ENCODE measurements at places on chromosomes 5 and 9.

DNA sequence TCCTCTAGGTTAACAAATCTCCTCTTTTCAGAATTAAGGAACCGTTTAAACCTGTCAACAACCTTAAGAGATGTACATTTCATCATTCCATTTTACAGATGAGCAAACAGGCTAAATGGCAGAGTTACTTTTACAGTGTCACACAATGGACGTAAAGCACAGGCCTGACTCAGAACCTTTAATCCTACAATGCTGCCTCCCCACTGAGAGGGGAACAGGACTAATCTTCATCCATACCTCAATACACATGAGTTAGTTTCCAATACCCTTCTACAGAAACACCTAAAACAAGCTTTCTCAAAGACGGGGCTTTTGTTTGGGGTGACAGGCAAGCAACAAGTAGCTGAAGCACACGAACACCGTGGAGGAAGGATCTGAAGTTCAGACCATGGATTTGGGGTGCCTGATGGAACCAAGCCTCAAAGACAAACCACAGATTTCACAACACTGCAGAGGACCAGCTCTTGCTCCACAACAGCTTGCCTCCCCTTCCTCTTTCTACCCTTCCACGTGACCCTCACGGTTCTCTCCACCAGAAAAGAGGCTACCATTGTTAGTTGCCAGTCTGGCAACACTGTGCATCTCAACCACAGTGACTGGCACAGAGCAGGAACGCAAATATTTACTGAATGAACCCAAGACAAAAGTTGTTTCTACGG, 1.8 kb downstream of the RNF130 start:
- DNase-seq = no peak

- no peak for DNase-seq
Measured at GRCh38 chr9:123376218-123377071, 20.4 kb downstream of the CRB2 start.

GRCh38 chr9:114777821-114778609, 27.8 kb downstream of the TNFSF15 start:
- DNase-seq = peak; percentile 71

- no peak for DNase-seq
Measured at GRCh38 chr5:119597728-119598298, 31.5 kb upstream of the FAM170A start.

- no peak for DNase-seq
Measured at GRCh38 chr5:131367219-131367860, 103.5 kb downstream of the CDC42SE2 start.

DNA sequence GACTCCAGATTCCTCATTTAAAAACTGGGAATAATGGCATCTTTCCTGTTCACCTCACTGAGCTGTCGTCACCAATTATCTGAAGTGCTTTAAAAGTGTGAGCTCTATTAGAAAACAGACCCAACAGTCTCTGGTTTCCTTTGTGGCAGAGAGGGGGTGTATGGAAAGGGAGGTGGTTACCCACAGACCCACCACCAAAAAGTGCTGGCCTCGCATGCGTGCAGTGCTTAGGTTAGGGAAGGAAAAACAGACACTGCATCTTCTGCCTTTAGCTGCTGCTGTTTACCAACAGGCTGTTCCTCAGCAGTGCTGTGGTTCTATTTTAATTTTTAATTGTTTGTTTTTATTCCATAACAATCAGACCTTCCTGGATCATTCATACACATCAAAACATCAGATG, 249.6 kb downstream of the PIK3R1 start:
- DNase-seq = no peak

DNA sequence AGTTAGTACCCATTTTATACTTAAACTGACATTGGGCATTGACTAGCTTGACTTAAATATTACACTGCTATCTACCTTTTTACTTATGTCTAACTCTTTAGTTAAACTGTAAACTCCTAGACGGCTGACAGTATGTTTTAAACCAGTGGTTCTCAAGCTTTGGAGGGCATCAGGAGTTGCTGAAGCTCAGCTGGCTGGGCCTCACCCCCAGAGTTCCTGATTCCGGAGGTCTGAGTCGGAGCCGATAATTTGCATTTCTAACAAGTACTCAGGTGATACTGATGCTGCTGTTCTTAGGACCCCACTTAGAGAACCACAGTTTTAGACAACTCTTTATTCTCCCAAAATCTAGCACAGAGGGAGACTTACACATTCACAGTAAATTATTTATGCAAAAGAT, 63.3 kb upstream of the PCA3 start:
- DNase-seq = no peak

- DNase-seq = no peak
Measured at GRCh38 chr9:138070815-138071214, 193.2 kb downstream of the CACNA1B start.

- DNase-seq = peak; percentile 99
Measured at GRCh38 chr5:151686674-151687407, at the start of gene SPARC. Gene SPARC (minus strand): TSS chr5:151686915. CDS start chr5:151676188, 10,727 bp downstream.

GRCh38 chr5:150141544-150142184, 14.0 kb downstream of the PDGFRB start:
- peak; percentile 85 for DNase-seq

DNA sequence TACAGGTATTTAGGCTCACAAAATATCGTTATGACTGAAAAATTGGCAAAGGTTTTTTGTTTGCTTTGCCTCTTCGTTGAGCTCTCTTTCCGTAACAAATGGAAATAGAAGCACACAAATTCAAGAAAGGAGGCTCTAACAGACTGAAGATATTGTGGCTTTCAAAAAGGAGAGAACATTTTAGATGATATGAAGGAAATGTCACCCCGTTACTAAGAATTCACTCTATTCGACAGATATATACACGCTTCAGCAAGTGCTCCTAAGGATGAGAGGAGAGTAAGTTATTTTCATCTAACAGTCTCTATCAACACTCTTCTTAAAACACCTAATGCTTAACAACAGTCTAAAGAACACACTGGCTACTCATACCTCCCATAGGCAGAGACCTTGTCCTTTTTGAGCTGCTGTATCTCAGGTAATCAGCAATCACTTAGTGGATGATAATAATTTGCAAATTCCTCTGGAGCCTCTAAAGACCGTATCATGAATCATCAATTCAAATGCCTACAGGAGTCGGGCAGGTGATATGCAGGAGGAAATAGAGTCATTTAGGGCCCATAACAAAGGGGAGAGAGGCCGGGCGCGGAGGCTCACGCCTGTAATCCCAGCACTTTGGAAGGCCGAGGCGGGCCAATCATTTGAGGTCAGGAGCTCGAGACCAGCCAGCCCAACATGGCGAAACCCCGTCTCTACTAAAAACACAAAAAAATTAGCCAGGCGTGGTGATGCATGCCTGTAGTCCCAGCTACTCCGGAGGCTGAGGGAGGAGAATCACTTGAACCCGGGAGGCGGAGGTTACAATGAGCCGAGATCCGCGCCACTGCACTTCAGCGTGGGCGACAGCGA, 1.4 kb upstream of the HSDL2 start:
- peak; percentile 9 for DNase-seq

DNA sequence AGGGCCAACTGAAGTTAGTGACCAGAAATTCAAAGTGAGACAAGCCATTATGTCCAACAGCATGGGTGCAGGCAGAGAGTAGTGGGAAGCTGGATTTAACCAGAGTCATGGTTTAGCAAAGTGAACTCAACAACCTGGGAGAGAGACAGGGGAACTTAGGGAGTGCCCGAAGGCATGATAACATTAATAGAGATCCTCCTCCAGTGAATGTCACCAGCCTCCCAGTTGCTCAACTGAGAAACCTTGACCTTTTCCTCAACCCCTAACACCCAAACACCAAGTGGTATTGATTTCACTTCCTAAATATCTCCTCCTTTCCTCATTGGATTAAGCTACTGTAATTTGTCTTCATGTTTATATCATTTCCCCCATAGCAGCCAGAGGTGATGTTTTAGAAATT, 42.6 kb downstream of the HMGCS1 start:
- DNase-seq = no peak

DNA sequence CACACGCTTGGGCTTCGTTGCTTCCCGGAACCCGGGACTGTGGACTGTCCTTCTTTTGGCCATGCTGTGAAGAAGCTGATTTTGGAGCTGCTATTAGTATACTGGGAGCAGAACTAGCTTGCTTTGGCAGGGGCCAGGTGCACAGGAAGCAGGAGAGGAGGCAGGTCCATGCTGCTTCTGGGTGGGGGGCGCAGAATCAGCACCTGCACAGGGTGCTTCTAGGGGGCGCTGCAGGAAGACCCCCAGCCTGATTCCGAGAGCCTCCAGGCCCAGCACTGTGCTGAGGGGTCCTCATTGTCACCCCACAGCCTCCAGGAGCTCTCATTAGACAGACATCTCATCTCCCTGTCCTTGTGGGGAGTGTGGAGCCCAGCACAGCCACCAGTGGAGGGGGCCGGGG, 252.6 kb upstream of the IRX4 start:
- no peak for DNase-seq

DNA sequence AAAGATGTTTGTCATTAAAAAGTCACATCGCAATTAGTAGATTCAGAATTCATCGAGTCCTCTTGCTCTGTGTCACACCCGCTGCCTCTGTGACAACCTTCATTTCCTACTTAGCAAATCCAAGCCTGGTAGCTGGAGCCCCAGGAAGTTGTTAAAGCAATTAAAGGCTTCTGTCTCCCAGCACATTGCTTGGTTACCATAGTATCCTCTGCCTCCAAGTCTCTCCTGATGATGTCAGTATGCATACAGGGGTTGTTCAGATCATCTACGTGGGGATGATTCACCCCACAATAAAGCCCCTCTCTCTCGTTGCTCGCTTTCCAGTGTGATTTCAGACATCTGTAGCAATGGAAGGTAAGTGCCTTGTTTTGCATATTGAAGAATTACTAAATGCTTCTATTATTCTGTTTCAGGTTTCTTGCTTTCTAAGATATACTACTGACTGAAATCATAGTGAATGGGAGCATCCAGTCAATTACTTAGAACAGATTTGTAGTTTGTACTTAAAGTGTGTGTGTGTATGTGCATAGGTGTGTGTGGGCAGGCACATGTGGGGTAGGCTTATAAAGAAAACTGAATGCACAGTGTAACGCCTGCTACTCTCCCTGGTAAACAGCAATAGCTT, 52.9 kb downstream of the PAM start:
- no peak for DNase-seq

- no peak for DNase-seq
Measured at GRCh38 chr9:75140261-75140660, 51.9 kb downstream of the OSTF1 start.

DNA sequence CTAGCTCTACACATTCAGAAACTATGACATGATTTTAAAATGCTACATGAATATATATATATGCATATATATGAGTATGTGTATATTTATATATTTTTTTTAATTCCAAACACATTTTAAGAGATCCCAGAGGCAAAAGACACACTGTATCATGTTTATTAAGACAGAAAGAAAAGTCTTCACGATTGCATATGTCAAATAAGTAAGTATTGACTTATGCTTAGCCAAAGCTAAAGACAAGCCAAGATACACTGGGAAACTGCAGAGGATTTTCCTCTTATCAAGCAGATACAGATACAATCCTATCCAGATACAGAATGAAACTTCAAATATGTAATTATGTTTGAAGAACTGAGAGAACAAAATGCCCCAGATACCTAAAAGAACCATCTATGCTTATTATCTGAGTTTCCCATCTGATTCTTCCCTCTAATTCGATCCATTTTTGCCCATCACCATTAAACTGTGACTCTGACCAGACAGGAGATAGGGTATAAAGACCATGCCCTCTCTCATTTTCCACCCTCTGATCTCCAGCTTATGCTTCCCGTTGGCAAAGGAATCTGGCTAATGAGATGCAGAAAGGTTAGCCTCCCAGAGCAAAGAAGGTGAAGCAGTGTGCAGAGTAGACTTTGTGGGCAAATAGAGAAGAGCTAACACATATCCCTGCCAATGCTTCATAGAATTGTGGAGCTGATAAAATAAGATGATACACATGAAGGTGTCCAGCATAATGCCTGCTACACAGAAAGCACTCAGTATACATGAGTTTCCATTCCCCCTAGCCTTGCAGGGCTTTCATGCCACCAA, 131.0 kb upstream of the TARS1 start:
- DNase-seq = no peak

Data from myocyte (in vitro differentiated cells).